ENCODE measurements at places on chromosomes 12 and 14.

DNA sequence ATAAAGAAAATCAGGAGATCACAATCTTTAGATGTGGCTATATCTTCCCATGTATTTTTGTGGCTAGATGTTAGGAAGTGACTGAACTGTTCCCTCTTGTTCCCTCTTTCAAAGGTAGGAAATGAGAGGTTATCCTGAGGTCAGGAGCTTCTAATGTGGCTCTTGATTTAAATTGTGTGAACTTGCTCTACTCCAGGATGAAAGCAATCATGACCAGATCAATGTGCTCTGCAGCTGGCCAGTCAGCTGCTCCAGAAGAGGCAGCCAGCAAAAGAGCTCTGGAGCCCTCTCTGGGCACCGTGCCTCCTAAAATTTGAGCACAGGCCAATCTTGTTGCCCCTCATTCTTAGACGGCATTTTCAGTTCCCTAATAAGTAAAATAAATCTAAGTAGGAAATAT is 32.0 kb downstream of the CDK17 start:
- no peak for DNase-seq

GRCh38 chr14:30064454-30064853 is 136.8 kb upstream of the PRKD1 start:
- no peak for DNase-seq

GRCh38 chr12:87136330-87136976 is 880.3 kb upstream of the MGAT4C start:
- DNase-seq: no peak

DNA sequence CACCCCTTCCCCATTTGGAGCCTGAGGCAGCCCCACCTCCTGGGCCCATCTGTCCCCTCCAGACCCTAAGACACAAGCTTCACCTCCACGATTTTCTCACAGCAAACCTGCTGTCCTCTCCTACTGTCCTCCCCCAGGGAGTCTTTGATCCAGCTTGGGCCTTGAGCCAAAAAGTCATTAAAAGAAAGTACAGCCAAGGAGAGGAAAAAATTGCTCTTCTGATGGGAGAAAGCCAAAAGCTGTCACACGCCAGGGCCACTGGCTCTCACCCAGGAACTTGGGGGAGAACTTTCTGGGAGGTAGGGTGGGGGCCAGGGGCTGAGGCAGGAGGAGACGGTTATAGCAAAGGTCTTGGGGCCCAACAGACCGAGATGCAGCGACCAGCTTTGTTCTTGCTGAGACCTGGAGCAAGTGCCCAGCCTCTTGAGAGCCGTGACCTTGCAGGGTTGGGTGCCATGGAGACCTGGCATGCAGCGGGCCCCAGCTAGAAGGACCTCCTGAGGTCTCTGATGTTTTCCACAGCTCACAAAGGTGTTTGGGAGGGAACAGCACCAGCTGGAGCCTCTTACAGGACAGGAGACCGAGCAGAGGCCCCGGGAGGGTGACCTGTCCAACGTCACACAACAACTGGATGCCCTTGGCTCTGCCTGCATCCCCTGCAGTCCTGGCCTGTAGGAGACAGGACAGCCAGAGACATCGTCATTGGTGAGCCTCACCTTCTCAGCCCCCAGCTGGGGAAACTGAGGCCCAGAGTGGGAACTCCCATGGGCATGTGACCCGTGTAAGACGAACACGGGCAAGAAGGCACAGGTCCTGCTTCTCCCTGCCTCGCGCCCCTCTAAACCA is 124.5 kb downstream of the CALM1 start:
- no peak for DNase-seq

DNA sequence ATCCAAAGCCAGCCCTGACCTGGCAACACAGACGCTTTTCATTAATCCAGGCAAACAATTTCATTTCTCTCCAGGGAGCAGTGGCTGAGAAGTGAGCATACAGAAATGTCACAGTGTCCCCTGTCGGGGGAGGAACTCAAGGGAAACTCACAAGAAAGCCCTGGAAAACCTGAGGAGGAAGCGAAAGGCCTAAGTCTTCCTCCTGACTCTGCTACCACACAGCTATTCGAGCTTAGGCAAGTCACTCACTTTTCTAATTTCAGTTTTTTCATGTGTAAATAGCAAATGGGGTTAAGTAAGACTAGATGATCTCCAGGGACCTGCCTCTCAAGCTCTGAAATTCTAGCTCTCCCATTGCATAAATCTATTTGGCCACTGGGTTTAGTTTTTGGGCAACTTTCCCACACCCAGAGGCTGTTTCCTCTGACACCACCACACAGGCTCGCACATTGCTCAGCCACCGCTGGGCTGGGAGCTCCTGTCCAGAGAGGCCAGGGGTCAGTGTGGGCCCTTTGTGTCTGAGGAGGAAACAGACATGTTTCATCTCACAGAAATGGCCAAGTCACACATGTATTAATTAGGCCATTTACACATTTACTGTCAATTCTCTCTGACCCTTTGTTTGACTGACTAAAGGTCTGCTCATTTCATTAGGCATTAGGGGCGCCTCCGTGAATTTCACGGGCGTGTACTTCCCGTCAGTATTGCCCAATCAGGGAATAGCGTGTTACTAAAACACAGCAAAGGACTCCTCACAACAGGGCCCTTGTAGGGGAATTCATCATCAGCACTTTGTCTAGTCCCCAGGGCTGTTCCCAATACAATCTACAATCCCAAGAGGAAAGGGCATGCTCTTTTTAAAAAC is 9.8 kb upstream of the PNMA1 start:
- no peak for DNase-seq

DNA sequence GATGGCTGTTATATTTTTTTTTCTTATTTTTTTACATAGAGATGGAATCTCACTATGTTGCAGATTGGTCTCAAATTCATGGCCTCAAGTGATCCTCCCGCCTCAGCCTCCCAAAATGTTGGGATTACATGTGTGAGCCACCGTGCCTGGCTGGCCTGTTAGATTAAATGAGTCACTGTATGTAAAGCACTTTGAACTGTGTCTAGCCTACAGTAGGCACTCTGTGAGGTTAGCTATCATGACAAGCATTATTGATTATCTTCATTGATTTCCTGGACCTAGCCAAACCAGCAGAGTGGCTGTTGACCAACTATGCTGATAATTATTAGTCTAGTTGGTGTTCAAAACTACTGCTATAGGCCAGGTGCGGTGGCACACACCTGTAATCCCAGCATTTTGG is 42.6 kb downstream of the ARF6 start:
- DNase-seq: no peak

DNA sequence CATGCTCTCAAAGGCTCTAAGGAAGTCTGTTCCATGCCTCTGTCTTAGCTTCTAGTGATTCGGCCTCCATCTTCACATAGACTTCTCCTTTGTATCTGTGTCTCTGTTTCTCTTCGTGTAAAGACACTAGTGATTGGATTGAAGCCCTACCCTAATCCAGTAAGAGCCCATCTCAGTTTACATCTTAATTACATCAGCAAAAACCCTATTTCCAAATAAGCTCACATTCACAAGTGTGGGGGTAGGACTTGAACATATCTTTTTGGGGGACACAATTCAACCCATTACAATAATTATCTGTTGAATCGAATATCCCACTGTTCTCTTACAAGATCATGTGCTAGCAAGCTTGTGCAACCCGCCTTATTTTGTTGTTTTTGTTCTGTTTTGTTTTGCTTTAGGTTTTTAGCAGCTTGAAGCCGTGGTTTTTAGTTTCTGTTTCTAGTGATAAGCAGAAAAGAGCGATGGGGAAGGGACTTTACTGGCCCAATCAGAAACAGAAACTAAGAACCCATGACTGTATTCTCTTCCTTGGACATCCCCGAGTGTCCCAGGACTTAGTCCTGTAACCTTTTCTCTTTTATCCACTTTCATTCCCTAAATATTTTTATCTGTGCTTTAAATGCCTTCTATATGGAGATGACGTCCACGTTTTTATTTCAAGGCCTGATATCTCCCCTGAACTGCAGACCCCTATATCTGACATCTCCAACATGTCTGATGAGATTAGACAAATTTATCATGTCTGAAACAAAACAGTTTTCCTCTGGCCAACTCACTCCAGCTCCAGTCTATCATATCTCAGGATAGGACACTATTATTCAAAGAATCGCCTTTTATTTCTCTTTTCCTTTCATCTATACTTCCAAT is 353.0 kb downstream of the CCDC91 start:
- DNase-seq: no peak

DNA sequence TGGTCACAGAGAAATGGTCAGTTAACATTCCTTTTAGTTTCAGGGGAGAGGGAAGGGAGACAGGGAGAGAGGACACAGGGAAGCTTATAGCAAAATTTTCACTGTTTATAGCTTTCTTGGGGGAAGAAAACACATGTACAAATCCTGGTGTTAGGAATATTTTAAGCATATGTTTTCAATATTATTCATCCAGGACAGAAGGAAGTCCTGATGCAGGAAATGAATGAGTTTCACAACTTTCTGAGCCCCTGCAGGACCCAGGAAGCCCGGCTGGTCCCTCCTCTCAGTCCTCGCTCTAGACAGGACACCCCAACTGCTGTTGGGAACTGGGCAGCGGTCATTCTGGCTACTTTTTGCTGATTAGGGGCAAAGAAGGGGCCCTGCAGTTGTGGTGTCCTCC is 71.1 kb upstream of the ZDHHC17 start:
- no peak for DNase-seq

- DNase-seq: no peak
Measured at GRCh38 chr14:51342226-51342625, 102.2 kb downstream of the TMX1 start.

DNA sequence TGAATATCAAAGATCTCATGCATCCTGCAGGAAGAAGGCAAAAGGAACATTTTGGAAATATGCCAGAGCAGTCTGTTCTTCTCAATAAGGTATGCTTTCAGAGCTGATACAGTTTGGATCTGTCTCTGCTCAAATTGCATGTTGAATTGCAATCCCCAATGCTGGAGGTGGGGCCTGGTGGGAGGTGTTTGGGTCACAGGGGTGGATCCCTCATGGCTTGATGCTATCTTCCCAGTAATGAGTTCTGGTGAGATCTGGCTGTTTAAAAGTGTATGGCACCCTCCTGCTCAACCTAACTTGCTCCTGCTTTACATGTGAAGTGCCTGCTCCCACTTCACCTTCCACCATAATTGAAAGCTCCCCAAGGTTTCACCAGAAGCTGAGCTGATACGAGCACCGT is 76.6 kb downstream of the RIN3 start:
- no peak for DNase-seq

- DNase-seq: no peak
Measured at GRCh38 chr12:107774349-107775029, at the start of gene ASCL4. ASCL4 (plus strand) TSS chr12:107774704; CDS start chr12:107775219, 515 bp downstream.

DNA sequence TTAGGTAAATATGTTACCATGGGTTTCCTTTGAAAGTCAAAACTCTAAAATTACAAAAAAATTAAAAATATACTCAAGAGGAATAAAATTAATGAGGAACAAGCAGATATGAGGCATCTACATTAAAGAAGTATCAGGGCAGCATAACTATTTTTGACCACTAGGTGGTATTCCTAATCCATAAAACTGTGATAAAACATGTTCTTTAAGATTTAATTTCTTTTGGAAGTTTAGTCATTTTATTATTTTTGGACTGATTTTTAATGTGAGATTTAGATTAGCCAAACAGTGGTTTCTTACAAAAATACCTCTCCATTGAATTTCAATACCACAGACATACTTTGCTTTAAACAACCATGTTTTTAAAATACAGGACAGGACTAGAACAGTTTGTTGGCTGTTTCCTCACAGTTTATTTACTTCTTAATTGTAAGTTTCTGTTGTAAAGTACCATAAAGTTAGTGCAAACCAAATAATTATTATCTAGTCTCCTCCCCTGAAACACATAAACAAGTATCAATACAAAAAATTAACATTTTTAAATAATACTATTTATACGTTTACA is 49.8 kb downstream of the NTS start:
- peak; percentile 9 for DNase-seq

GRCh38 chr12:104197264-104197663 is 18.3 kb upstream of the TXNRD1 start:
- DNase-seq: no peak

DNA sequence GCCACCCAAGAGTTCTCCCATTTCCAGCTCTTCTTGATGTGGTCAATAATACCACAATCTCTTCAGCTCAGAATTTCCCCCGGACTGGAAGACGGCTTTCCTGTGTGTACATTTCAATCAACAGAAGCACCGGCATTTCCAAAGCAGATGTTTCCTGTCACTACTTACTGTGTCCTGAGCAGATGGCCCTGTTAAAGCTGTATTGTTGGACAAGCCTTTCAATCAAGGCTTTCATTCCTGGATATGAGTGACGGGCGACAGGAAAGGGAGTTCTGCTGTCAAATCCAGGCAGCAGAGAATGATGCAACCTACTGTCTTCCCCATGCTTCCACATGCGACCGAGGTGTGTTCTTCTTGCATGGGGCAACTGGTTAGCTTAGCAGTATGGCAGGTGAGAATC is 76.4 kb upstream of the CCDC60 start:
- no peak for DNase-seq

DNA sequence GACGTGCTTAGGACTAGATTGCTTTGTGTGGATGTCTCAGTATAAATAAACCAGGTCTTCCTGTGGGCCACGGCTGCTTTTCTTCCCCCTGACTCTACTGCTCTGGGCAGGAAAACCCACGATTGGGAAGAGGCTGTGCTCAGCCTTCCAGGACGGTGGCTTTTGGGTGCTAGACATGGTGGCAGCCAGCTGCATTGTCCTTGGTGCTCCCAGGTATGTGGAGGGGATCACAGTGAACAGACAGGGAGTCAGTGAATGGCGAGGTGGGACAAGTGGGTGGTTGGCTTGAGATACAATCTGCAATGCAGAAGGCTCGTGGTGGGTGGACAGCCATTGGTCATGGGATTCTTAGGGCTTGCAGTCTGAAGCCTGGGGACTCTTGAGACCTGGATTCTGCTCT is 366.3 kb downstream of the AACS start:
- no peak for DNase-seq

- DNase-seq: peak; percentile 80
Measured at GRCh38 chr12:113899561-113900471, 66.3 kb downstream of the RBM19 start.

DNA sequence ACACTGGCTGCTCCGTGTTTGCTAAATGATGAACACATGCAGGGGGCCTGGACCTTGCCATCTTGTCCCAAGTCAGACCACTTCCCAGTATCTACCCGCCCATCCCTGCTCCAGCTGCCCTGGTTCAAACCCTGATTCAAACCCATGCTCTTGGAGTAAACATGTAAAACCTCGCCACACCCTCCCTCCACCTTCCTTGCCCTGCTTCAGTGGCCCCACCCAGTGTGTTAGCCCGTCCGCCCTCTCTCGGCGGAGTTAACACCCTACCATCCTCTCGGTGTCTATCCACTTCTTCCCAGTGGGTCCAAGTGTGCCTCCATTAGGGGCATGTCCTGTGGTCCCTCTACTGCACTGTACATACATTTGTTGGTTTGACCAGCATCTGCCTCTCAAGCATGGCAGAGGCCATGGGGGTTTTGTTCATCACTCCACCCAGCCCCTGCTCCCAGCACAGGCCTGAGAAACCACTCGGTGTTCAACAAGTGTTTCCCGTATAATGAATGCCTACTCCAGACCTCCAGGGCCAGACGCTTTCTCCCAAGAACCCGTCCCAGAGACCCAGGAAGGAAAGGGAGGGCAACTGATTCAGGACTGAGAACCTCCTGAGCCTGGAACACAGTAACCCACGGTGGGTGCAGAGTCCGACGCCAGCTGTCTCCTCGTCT is 37.1 kb downstream of the P2RX4 start:
- DNase-seq: no peak

- no peak for DNase-seq
Measured at GRCh38 chr12:70482764-70483163, 116.7 kb downstream of the KCNMB4 start.

GRCh38 chr14:37587131-37587803 is 7.8 kb downstream of the FOXA1 start:
- DNase-seq: no peak
